Activated CD8-positive, alpha-beta memory T cell treated with anti-CD3 and anti-CD28 coated beads for 48 hours (primary cell): ENCODE measurements at places on chromosomes 5 and 9.

DNA sequence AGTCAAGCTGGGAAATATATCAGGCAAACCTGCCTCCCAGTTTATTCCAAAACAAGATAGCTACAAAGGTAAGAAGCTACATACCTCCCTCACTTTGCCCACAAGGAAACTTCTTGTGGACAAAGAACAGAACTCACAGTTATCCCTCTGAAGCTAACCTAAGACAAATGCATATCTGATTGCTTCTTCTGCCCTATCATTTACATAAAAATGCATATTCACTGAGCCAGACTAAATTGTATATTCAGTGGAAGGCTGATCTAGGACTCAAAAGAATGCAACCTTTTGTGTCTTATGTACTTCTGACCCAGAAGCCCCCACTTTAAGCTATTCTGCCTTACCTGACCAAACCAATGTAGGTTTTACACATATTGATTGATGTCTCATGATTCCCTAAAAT lies 276.8 kb downstream of the HTR1A start:
- DNase-seq, result no peak

DNA sequence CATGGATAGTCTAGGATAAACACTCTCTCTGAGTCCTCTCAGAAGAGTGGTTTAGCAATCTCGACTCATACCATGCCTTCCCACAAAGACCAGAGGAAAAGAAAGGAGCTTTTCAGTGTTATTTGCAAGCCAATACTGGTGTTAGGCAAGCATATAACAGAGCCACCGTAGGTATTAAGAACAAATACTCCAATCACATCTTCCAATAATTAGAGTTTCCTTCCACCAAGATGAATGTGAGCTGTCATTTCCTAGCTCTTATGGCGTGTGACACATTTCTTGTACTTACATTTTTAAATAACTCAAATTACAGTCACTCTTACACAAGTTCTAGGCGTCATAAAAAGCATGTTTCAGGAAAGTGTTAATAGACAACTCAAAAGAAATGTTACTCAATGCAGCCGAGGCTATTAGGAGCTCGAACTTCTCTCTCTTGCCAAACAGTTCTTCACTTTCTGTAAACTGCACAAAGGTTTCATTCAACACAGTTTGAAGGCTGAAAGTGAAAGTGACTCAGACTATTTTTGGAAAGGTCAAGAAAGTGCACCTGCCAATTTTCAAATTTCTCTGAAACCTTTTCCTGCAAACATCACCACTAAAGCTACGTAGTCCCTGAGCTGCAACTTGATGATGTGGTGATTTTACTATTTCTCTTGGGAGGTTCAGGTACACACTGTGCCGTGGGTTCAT lies 153.8 kb downstream of the AUH start:
- no peak for DNase-seq

- DNase-seq, result no peak
Observed at GRCh38 chr5:157608972-157609565, 33.5 kb upstream of the ADAM19 start.

GRCh38 chr9:91817493-91818224 lies 132.4 kb downstream of the ROR2 start:
- DNase-seq, result no peak

- no peak for DNase-seq
Observed at GRCh38 chr9:130453487-130453886, 8.7 kb downstream of the ASS1 start.

- DNase-seq, result no peak
Observed at GRCh38 chr9:136916330-136917184, 28.0 kb downstream of the FBXW5 start.

GRCh38 chr9:131781069-131781468 lies 41.2 kb upstream of the RAPGEF1 start:
- DNase-seq, result no peak

- no peak for DNase-seq
Observed at GRCh38 chr5:60207040-60207439, 313.5 kb upstream of the PDE4D start.
